ENCODE measurements at places on chromosomes 4 and X.

DNA sequence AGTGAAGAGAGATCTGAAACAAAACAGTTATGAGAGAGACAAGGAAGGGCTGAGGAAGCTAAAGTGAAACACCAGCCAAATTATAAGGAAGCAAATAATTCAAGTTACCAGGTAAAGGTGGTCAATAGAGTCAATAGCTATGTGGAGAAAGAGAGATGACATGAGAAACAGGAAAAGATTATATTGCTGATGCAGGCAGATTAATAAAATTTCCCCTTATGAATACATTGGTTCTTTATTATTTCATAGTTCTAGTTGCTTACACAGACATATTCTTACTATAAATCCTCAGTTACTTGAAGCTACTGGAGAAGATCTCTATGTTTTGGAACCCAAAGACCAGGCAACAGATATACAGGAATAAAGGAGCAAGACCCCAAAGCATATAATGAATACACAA lies 273.7 kb upstream of the CTSO start:
- no peak for DNase-seq

DNA sequence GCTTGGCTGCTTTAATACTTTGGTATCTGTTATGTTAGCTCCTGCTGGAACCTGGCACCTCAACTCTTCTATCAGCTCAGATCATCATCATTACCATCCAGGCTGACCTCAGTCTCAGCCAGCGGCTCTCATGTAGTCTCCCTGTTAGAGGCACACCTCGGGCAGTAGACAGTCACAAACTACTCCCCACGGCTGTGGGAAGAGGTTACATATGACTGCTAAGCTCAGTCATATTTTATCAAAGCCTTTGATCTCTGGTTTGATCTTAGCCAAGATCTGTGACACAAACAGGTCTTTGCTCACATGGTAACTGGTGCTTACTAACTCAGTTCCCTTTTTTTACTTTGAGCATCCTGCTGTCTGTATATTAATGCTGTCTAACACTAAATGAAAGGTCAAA lies 384.9 kb downstream of the CENPC start:
- DNase-seq, result no peak

DNA sequence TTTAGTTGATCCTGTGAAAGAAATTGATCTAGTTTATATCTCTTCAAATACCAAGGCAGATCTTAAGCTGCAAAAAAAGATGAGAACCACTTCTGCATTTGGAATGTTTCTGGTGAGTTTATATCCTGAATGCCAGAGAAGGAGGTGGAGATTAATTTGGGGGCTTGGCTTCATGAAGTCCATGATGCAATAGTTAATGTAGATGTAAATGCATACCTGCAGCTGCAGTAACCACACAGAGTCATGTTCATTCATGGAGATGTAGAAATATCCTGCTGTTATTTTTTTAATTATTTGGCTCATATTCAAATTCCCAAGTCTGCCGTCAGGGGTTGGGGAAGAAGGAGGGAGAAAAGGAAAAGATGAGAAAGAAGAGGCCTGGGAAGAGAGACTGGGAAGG lies at the start of gene SULT1E1:
Gene SULT1E1 (minus strand): TSS at position 94 of the 400 bp plus-strand sequence. CDS start 2,501 bp downstream, outside the sequence.
- DNase-seq, result peak; percentile 68

DNA sequence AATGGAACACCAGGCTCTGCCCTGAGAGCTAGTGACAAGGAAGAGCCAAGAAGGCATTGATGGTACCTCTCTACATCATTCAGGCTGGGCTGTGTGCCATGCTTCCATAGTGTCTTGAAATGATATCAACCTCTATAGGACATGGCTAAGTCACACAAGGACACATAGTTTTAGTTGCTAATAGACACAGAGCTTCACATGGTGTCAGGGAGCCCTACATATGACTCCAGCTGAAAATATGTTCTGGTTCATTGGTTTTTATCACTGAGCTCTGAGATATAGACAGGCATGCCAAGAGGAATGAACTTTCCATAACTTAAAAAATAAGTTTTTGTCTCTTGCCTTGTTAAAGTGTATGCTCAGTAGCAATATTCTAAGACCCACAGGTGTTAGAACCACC lies 72.1 kb upstream of the PRKG2 start:
- no peak for DNase-seq

- DNase-seq, result peak; percentile 43
Observed at GRCh38 chr4:87882321-87882720, 49.6 kb downstream of the MEPE start.

GRCh38 chrX:155888139-155888538 lies 7.0 kb downstream of the VAMP7 start:
- DNase-seq, result peak; percentile 72

DNA sequence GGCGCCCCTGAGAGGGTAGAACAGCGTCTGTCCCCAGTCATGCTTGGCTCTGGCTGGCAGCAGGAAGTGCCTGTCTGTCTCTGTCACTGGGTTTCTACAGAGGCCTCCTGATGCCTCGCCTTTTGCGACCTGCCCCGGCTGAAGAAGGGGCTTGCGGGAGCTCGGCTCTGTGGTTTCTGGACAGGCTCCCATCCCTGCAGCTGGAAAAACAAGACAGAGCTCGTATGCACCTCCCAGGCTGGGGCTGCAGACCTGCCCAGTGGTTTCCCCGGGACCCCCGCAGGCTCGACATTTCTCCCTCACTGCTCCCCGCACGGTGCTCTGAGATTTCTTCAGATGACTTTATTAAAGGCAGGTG lies 57.0 kb upstream of the SORCS2 start:
- DNase-seq, result no peak

- DNase-seq, result peak; percentile 76
Observed at GRCh38 chr4:40840985-40841571, 91.3 kb downstream of the NSUN7 start.

GRCh38 chr4:104138116-104138515 lies 356.6 kb downstream of the CXXC4 start:
- no peak for DNase-seq

DNA sequence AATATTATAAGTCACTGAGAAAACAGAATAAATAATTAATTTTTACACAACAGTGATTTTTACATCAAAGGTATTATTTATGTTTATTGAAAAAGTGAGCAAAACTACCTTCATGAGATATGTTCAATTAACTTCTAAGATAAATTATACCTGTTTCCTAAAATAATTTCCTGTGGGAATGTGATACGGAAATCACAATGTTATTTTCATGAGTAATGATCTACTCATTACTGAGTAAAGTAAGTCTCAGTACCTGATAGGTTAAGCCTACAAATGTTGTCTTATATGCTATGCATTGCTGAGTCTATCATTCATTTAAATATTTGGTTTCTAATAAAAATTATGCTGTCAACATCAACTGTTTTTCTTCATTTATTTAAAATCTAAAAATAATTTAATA lies 324.0 kb downstream of the STPG2 start:
- no peak for DNase-seq

DNA sequence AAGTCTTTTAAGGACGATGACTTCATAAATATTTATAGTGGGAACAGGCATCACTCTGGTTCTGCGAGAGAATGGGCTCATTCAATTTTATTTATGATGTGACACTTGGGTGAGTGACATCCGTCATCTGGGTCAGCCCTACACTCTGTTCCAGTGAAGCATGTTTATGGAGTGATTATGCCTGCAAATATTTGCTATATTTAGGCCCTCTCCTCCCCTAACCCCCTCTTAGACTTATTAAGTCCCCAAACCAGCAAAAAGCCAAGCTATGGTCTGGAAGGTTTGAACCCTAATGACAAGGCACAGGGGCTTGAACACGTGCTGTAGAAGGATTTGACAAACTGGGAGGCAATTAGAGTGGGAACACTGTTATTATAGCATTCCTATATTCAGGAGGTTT lies 55.9 kb downstream of the C4orf51 start:
- no peak for DNase-seq

DNA sequence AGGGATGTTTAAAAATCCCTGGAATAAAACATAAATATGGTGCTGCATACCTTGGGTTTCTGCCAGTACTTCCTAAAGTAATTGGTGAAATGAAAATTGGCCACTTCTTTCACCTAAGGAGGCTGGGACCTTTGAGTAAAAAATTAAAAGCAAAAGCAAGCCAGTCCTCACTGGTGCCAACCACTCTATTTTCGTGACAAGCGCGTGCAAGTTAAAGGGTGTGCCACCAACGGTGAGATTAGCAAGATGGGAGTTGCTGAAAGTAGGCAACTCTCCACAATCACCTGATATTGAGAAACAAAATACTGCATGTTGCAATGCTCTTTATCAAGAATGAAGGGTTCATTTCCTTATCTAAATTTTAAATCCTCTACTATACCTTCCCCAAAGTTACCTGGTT lies 19.7 kb upstream of the RTL9 start:
- peak; percentile 56 for DNase-seq

- no peak for DNase-seq
Observed at GRCh38 chrX:6985537-6985936, 162.0 kb upstream of the STS start.

DNA sequence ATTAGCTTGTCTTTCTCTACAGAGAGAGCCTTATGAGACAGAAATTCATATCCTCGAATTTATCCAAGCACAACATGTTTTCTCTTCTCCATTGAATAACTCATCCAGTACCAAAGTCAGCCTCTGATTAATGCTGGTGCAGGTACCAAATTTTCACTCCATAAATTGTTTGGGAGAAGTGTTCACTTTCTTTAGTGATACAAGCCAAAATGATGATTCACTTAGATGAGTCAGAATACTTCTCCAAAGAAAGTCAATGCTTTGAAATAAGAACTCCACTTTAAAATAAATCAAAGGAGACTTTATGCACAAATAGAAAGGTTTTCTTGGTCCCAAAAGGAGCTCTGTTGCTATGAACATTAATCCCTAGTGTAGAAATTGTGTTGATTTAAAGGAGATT lies 60.2 kb downstream of the MAOB start:
- peak; percentile 9 for DNase-seq

All from NCI-H226 (cell line).